H4 (cell line): ENCODE measurements at places on chromosomes 4 and X.

DNA sequence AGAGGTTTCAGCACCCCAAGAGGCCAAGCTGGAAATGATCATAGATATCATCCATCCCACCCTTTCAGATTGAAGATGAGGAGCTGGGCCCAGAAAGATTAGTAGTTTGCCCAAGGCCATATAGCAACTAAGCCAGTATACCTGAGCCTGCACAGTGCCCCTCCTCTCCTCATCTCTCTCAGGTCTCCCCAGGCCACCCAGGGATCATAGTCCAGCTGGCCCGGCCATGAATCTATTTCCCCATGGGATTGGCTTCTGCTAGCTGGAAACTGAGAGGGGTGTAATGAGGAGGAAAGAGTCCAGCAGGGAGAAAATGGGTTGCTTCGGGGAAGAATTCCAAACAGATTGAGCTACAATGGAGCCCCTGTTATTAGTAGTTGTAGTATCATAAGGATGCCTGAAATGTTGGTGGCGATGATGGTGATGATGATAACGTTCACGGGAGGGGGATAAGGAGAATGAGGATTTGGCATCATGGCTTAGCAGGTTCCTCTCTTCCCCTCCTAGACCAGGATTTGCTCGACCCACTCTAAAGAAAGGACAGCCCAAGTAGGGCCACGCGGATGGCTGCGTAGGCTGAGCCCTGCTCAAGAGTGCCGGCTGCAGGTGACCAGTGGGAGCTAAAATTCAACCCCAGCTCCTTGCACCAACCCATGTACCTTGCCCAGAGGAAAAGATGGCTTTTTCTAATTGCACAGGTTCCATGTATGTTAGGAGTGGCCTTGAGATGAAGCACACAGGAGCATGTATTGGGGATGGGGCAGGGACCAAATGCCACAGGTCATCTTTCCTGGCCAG, 117.8 kb upstream of the PJA1 start:
- no peak for DNase-seq

DNA sequence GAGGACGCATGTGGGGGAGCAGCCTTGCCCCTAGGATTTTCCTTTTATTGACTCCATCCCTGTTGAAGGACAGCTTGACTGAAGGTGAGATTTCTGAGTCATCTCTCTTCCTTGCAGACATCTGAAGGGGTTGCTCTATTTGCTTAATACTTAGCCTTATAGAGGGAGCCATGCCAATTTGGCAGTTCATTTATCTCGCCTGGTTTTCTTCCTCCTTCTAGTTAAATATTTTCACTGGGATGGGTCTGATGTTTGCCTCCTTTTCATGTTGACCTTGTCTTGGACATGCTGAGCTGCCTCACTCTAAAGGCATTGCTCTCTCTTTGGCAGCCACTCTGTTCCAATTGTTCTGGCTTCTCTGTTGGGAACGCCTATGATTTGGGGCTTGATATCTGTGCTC, 151.0 kb upstream of the PSAPL1 start:
- DNase-seq = no peak

GRCh38 chrX:100687546-100687945, 43.5 kb downstream of the SRPX2 start:
- DNase-seq = no peak

GRCh38 chr4:95155759-95156451, 392.9 kb downstream of the UNC5C start:
- peak; percentile 32 for DNase-seq

GRCh38 chrX:31464306-31464915, 392.6 kb upstream of the FTHL17 start:
- no peak for DNase-seq

DNA sequence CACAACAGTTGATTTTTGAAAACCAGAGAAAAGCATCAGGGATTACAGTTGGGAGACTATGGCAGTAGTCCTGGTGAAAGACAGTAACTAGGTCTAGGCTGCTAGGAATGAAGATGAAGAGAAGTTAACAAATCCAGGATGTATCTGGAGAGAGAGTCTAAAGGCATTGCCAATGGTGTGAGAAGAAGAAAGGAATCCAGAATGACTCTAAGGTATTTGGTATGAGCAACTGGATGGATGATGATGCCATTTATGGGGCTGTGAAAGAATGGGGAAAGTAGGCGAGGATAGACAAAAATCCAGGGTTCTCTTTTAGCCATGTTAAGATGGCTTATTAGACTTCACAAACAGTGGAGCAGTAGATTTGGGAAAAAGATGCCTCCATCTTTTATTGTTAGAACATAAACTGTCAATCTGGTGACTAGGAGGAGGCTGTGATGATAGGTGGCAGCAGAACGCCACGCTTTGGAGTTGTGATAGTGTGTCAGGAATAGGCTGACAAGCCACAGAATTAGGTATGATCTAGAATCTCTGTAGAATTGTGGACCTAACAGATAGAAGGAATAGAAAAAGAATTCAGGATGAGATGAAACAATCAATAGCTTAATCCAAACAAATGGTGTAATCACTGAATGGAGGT, 27.3 kb upstream of the JADE1 start:
- no peak for DNase-seq

GRCh38 chr4:118587946-118588345, 97.2 kb upstream of the METTL14 start:
- DNase-seq = no peak

- DNase-seq = no peak
Observed at GRCh38 chr4:170110285-170110672, 20.5 kb upstream of the AADAT start.

- DNase-seq = no peak
Observed at GRCh38 chrX:70043685-70044084, 6.1 kb downstream of the AWAT2 start.

DNA sequence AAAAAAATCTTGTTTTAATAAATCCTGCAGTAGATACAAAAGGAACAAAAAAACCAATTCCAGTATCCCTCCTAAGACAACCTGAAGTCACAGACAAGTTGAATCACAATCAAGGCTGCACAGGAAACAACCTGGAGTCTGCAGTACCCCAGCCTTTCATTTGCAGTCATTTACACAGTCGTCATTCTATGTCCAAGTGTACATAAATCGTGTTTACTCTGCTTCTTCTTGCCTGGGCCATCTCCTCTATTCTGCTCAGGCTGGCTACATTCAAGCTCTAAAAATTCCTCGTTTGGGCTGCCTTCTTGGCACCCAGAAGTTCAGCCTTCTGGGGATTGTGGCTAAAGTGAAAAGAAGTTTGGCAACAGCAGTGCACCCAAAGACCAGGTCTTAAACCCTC, 37.8 kb downstream of the NALF2 start:
- no peak for DNase-seq

GRCh38 chr4:8207314-8207713, 8.2 kb downstream of the SH3TC1 start:
- no peak for DNase-seq

GRCh38 chrX:78571849-78572248, 87.3 kb downstream of the RTL3 start:
- no peak for DNase-seq

- no peak for DNase-seq
Observed at GRCh38 chr4:101670370-101670769, 120.2 kb upstream of the BANK1 start.

GRCh38 chr4:142383354-142383753, 462.7 kb downstream of the INPP4B start:
- no peak for DNase-seq

DNA sequence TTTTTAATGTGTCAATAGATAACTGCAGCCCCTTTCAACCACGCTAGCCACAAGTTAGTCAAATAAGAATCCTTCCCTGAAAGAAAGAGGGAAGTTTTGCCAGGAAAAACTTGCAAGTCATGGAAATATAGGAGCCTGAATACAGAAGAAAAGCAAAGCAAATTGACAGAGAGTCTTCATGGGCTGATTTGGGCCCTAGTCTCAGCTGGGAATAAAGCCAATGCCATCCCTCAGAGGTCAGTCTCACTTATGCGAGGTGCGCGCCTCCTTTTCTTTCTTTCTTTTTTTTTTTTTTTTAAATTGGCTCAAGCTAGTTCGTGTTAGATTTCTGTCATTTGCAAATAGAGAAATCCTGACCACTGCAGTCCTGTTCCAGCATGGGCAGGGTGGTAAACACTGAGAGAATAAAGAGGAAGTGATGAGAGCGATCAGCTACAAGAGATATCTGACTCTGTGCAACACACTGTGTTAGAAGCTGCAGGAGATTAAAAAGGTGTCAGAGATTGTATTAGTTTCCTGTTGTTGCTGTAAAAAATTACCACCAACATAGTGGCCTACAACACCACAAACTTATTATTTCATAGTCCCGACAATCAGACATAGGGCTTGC, 299.7 kb downstream of the LDB2 start:
- no peak for DNase-seq

DNA sequence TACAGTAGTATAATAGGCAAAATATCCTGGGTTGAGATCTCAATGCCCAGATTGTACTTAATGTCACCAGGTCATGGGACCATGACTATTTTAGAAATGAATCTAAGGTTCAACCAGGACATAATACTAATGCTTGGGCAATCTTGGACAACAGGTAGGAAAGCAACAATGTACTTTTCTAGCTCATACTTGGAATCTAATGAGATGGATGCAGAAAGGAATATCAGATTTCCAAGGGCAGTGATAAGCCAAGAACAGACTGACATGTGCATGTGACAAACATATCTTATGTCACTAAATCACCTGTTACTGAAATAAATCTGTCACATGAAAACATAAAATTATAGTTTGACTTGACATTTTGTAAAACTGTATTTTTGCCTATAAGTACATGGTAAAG, 51.1 kb downstream of the RPS6KA3 start:
- no peak for DNase-seq

- DNase-seq = no peak
Observed at GRCh38 chrX:78945186-78945912, at the start of gene P2RY10. P2RY10 (plus strand) TSS chrX:78945391; CDS start chrX:78960521, 15,130 bp downstream.

GRCh38 chrX:102684772-102685520, 27.3 kb upstream of the GPRASP2 start:
- peak; percentile 28 for DNase-seq

DNA sequence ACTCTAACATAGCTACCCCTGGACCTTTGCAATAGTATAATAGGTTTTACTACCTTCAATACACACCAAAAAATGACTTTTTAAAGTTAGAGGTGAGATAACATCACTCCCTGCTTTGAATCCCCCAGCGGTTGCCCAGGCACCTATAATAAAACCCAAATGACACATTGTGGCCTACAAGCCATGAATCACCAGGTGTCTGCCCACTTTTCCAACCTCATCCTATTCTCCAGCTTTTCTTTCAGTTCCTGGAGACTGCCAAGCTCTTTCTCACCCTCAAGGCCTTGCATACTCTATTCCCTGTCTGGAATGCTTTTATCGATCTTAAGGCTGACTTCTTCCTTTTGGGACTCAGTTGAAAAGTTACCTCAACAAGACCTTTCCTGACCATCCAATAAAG, 16.4 kb upstream of the PRSS48 start:
- DNase-seq = no peak

- DNase-seq = no peak
Observed at GRCh38 chr4:37535872-37536271, 150.3 kb downstream of the RELL1 start.

- DNase-seq = no peak
Observed at GRCh38 chr4:155759372-155760252, 791 bp downstream of the GUCY1B1 start.

DNA sequence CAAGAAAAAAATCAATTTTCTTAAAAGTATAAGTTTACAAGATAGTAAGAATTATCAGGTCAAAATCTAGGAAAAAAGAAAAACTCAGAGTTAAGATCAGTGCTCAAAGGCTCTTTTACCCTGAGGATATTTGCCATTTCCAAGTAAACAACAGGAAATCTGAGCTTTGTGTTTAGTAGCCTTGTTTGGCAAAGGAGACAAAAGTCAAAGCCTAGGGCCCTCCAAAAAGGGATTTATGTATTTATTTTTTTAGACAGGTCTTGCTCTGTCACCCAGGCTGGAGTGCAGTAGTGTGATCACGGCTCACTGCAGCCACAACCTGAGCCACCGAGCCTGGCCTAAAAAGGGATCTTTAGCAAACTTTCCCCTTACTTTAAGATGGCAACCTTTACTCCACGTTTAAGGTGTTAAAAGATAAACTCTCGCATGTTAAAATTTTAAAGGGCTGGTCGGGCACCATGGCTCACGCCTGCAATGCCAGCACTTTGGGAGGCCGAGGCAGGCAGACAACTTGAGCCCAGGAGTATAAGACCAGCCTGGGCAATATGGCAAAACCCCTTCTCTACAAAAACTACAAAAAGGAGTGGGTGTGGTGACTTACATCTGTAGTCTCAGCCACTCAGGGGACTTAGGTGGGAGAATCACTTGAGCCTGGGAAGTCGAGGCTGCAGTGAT, 21.3 kb upstream of the OPHN1 start:
- no peak for DNase-seq

DNA sequence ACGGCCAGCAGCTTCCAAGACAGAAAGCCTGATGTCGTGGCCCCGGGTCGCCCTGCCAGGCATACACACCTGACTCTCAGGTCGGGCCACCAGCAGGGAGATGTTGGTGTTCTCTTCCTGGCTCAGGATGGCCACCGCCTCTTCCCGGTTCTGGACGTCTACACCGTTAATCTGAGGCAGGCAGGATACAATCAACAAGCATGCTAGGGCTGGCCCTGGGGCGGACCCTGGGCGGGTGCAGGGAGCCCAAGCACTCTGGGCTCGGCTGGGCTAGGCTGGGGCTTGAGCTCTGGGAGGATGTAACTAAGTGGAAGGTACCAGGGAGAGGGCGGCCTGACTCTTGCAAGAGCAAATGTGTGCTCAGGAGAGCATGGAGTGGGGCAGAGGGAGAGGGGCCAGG, 11.0 kb downstream of the SSR4 start:
- DNase-seq = no peak

DNA sequence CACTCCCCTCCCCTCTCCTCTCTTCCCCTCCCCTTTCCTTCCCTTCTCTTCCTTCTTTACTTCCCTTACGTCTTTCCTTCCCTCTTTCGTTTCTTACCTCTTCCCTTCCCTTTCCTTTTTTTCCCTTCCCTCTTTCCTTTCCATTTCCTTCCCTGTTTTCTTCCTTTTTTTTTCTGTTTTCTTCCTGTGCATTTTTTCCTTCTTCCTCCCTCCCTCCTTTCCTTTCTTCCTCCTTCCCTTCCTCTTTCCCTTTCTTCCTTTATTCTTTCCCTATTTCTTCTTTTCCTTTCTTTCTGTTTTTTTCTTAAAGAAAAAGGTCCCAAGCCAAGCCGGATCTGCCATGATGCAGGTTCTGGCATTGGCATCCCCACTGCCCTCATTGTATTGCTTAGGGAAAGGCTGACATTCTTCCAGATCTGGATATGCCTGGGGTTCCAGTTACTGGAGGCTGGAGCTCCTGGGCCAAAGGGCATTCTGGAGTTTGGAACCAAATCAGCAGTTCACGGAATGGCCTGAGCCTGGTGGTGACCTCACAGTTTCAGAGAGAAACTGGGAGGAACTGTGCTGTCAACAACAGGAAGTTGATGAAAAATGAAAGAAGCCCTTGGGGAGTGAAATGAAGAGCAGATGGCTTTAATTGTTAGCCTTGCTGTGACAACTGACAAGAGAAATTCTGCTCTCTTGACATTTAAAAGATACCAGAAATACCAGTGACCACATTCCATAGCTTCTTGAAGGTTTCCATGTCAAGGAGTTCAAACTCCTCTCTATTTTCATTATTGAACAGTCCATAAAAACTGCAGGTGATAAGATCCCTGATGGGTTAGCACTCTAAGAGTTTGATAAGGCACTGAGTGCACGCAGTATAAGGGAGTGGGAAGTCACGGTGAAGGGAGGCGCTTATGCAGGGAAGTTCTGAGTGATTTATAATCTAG, 622.1 kb downstream of the SPRY1 start:
- no peak for DNase-seq
